ENCODE measurements at places on chromosomes 1 and 21.

DNA sequence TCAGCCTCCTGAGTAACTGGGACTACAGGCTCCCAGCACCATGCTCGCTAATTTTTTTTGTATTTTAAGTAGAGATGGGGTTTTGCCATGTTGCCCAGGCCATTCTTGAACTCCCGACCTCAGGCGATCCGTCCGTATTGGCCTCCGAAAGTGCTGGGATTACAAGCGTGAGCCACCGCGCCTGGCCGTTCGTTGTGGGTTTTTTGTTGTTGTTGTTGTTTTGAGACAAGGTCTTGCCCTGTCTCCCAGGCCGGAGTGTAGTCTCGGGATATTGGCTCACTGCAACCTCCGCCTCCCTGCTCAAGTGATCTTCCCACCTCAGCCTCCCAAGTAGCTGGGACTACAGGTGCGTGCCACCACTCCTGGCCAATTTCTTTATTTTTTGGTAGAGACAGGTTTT, 4.7 kb upstream of the INAVA start:
- no peak for DNase-seq

DNA sequence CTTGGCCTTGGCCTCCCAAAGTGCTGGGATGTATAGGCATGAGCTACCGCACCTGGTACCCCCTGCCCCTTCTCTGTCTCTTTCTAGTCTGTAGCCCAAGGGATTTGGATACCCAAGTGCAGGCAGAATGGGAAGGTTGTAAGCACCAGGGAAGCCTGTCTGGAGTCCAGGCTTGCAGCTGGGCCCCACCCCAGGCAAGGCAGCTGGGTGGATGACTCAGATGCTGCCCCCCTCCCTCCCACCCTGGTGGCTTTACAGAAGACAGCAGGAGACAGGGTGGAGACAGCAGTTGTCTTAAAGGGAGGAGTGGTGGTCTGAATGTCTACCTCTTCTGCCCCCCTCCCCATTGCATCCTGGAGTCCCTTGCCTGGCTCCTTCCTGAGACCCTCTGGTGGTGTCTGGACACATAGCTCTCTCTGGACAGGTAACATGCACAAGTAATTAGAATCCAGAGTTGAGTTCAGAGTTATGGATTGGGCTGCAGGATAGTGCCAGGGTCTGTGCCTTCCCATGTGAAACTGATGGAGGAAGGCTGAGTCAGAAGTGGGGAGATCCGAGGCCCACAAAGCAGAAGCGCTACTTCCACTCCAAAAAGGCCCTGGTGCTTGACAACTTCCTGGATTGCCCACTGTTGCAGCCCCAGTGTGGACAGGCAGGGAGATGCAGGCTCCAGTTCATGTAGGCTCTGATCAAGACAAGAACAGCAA, 5.1 kb downstream of the LMNA start:
- no peak for DNase-seq

DNA sequence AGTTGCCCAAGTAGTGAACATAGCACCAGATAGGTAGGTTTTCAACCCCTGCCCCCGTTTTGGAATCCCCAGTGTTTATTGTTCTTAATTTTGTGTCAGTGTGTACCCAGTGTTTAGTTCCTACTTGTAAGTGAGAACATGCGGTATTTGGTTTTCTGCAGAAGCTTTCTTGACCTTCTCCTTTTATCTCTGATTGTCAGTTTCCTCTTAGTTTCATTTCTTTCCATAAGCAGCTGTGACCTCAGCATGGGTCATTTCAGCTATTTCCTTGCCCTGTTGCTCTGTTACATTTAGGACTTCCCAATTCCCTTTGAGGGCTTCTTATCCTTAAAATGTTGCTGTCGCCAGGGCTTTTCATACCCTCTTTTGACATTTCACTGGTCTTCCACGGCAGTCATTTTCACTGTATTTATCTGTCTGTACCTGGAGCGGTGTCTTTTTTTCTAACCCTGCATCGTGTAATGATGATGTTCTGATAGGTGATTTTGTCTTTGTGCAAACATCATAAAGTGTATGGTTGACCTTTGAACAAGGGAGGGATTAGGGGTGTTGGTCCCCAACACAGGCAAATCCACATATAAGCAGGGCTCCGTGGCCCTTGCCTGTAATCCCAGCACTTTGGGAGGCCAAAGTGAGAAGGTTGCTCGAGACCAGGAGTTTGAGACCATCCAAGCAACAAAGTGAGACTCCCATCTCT, 15.0 kb downstream of the ITSN1 start:
- no peak for DNase-seq

DNA sequence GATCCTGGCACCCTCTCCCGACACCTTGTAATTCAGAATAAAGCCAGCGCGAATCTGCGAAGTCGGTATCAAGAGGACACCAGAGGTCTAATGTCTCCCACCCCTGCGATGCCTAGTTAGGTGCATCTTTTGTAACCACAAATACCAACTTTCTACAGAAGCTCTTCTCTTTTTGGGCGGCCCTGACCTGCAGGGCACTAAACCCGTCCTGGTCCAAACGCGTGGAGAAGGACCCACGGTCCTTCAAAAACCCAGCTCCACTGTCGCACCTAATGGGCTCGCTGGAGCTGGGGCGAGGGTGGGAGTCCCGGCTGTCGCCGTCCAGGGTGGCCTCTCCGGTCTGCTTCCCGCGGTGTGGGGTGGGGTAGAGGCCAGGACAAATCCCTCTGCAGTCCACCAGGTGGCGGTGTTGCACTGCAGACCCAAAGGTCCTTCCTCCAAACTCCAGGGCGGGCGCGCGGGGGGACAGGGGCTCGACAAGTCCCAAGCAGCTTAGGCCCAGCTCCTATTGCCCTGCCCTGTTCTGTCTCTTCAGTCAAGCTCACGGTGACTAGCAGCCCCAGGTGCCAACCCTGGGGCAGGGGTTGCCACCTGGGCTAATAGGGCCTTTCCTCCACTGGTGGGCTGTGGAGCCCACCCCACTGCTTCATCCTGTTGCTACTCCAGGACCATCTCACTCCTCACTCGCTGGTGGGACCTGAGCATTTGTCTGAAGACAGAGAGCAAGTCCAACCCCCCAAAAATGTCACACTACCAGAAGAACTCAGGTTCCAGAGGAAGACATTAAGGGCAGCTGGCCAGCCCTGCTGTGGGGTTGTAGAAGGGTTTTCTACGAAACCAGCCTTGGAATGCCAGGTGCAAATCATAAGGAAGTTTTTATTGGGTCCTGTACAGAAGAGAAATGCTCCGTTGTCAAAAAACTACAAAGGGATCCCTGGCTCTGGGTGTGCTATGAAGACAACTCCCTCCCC, 2.8 kb downstream of the HES3 start:
- no peak for DNase-seq

DNA sequence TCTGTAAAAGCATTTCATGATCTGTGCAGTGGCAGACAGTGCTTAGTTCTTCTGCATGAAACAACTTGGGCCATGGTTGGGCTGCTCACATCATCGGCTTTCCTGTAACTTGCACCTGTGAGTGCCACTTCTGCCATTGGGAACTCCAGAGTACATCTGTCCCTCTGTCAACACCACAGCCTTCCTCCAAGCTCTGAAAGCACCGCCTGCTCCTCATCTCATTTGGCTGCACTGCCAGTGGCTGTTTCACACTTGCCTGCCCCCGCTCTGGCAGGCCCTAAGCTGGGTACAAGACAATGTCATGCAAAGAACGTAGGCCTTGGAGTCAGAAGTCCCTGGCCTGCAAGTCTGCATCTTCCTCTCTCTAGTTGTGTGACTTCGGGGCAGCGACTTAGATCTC, 46.4 kb downstream of the DDX20 start:
- DNase-seq = no peak

DNA sequence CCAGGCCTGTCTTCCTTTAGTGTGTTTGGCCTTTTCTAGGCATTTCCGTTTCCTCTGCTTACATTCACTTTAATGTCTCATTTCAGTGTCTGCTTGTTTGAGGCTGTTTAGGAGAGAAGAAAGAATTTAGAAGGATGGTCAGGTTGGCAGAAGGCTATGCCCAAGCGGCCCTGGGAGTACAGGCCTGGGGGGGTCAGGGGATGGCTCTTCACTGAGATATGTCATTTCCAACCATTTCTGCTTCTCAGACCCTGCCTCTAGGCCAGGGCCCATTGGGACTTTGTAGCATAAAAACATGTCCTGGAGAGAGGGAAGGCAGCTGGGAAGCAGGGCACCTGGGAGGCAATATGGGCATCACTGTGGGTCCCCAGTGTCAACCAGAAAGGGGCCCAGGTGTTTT, 86.0 kb downstream of the DDX20 start:
- DNase-seq = no peak

DNA sequence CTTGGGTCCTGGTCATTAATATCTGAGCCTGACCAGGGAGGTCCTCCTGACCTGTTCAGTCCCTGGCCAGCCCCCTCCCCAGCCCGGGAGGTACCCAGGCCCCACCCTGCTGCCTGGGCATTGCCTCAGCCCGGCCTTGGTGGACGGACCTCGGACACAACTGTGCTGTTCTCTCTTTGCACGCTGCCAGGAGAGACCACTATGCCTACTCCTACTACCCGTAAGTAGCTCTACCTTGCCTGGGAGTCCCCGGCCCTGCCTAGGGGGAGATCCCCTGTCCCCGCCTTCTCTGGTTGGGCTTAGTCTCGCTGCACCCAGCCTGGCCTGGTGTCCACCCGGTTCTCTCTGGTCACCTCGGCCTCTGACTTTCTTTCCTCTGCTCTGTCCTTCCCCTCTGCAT, 53.2 kb downstream of the PTPRU start:
- no peak for DNase-seq

GRCh38 chr1:219660666-219661463, 48.0 kb upstream of the ZC3H11B start:
- DNase-seq = peak; percentile 86

- no peak for DNase-seq
These were observed 183.1 kb downstream of the ATG4C start for GRCh38 chr1:62967031-62967430.

GRCh38 chr1:180593382-180593781, 34.6 kb downstream of the OVAAL start:
- no peak for DNase-seq

GRCh38 chr1:9441451-9442133, 97.7 kb upstream of the SLC25A33 start:
- no peak for DNase-seq

DNA sequence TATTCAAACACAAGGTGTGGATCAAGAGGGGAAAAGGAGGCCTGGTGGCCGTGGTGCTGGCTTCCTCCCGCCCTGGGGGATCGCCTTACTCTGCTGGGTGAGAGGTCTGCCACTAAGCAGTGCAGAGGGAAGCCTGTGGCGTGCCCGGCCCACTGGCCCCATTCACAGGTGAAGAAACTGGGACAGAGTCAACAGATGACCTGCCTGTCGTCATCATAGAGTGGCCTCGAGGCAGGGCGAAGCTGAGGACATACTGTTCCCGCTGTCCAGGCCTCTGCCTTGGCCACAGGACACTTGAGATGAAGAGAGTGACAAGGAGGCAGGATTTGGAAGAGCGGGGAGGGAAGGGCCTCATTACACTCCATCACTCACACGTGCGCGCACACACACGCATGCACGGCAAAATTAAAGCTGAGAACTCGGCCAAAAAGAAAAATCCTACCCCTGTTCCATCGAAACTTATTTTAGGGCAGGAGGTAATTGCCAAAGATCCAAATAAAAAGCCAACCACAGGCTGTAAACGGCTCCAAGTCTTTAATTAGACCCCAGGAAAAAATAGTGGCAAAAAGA, 50.5 kb downstream of the CASZ1 start:
- no peak for DNase-seq

GRCh38 chr1:174818014-174818616, 181.6 kb upstream of the CACYBP start:
- no peak for DNase-seq

GRCh38 chr1:201061049-201061448, 37.5 kb upstream of the KIF21B start:
- peak; percentile 25 for DNase-seq

- no peak for DNase-seq
These were observed 10.0 kb downstream of the PDPN start for GRCh38 chr1:13593511-13594131.

GRCh38 chr1:53051676-53052075, 10.3 kb upstream of the PODN start:
- no peak for DNase-seq

- DNase-seq = no peak
These were observed 121.2 kb downstream of the PTPN14 start for GRCh38 chr1:214429951-214430770.

- no peak for DNase-seq
These were observed 22.1 kb upstream of the POU2F1 start for GRCh38 chr1:167198518-167199133.

DNA sequence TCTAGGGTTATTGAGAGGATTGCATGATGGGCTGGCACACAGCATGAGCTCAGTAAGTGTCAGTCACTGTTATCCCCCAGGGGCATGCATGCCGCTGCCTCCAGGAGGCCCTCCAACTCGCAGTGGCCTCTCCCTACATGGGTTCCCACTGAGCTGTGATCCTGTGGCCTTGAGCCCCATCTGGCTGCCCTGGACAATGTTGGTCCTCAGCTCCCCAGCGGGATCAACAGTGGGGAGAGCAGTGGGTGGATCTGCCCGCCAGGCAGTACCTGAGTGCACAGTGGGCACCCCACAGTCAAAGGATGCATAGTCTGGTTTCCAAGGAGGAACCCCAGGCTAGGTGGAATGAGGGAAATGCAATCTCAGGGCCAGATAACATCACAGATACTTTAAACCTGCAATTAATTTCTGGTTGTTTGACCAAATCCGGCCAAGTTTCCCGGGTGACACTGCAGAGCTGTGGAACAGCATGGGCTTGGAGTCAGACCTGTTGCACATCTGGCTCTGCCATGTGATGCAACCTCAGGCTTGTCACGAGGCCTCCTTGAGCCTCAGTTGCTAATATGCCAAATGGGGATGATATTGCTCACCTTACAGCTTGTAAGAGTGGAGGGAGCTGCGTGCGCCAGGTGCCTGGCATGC, 9.3 kb downstream of the PADI3 start:
- no peak for DNase-seq

DNA sequence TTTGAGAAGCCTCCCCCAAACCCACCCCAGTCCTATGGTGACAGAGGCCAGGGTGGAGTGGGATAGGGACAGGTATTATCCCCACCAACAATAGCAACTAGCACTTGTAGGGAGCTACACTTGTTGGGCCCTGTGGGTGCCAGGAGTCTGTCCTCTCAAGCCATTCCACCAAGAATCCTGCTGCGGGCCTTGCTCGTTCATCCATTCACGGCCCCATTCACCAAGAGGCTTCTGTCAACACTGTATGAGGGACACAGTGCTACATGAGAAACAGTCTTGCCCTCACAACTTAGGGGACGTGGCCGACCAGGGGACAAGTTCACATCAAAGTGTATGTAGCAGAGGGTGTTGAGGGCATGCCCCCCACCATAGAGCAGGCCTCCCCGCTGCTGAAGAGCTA, 18.9 kb downstream of the SHISA4 start:
- DNase-seq = no peak

GRCh38 chr1:161115132-161115711, 2.6 kb downstream of the PFDN2 start:
- DNase-seq = no peak

DNA sequence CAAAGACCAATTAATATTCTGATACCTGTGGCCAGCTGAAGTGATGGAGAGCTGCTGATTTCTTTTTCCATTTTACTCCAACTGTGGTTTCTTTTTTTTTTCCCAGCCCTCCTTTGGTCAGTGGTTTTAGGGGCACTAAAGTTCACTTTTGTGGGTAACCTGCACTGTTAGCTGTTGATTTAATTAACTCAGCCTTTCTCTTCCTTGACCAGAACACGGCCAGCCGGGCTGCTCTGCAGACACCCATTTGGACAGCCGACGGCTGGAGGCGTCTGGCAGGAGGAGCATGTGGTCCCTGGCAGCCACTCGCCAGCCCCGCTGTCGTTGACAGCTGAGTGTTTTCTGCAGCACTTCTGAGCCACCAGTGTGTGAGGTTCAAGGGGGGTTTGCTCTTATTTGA, 136.2 kb upstream of the RUNX3 start:
- DNase-seq = no peak

- no peak for DNase-seq
These were observed 58.3 kb downstream of the TGFBR3 start for GRCh38 chr1:91827459-91828321.

Data from LNCaP clone FGC (cell line).